ENCODE measurements at places on chromosomes 1 and 21.

DNA sequence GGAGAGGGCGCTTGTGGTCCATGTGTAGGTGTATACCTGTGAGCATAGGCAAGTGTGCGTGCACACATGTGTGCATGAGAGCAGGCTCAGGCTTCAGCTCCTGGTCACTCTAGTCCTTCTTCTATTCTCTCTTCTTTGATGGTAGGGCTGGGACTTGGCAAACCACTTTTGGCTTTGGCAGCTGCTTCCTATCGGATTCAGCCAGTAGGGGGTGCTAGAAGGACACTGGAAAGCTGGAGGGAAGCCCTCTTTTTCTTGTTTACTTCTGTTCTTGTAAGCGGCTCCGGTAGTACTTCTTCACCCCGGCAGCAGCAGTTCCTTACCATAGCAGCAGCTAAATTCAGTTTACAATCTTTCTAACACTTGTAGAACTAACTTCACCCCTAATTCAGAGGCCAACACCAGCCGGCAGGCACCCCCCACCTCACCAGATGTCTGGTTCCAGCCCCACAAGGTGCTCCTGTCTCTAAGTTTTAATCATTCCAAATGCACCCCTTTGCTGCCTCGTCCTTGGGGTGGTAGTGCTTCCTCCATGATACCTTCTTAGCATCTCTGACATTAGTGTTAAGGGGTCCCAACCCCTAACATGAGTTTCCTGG, 25.1 kb downstream of the NENF start:
- no peak for DNase-seq

DNA sequence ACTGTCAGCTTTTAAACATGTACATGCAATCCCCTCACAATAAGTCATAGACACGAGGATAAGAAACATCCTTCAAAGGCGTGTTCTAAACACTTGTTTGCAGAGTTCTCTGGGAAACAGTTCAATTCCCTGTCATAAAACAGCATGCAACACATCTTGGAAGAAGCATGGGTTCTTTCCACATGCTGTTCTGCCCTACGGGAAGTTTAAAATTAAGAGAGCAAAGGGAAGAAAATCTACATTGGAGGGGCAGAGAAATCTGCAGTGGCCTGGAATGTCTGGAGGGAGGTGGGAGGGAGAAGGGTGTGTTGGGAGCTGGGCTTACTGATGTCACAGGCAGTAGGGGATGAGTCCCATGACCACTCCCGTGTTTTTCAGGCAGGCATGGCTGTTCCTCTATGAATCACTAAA, 98.3 kb upstream of the SLC2A1 start:
- DNase-seq, result no peak

DNA sequence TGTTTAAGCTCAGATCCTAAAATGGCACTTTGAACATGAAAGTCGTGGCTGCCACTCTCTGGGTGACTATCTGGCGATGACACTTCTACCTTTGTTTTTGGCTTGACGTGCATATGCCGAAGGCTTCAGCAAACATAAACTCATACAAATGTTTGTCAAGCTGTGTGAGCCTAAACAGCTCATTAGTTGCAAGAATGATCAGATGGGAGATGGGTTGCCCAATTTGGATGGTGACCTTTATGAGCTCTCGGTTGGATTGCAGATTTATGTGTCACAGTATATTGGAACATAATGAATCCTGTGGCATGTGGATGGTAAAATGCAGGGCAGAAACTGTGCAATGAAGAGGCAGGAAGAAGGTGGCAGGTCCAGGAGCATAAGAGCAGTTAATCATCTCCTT, 229.3 kb downstream of the DISC1 start:
- DNase-seq, result no peak

DNA sequence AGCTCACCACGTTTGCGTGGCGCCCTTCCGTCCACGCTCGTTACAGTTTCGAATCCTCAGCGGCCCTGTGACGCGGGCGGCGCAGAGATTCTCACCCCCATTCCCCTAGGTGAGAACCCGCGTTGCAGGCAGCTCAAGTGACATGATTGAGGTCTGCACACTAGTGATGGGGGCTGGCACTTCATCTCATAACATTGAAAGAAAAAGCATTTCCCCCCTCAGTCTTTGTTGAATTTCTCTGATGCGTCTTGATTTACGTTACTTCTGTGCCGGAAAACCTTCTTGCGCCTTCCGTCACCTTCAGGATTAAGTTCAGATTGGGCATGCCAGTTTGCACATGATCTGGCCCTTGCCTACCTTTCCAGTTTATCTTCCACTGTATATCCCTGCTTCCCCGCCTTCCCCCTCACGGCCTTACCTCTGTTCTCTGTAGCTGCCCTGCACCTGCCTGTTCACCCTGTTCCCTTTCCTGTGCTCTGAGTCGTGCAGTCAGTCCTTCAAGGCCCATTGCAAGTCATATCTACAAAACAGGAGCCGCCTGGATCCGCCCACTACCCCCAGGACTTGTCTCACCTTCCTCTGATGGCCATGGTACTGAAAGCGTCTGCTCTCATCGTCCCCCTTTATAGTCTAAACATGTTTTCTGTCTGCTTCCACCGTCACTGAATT, 1.1 kb downstream of the CTPS1 start:
- no peak for DNase-seq

GRCh38 chr21:27649323-27649722, 682.4 kb upstream of the ADAMTS5 start:
- DNase-seq, result no peak

DNA sequence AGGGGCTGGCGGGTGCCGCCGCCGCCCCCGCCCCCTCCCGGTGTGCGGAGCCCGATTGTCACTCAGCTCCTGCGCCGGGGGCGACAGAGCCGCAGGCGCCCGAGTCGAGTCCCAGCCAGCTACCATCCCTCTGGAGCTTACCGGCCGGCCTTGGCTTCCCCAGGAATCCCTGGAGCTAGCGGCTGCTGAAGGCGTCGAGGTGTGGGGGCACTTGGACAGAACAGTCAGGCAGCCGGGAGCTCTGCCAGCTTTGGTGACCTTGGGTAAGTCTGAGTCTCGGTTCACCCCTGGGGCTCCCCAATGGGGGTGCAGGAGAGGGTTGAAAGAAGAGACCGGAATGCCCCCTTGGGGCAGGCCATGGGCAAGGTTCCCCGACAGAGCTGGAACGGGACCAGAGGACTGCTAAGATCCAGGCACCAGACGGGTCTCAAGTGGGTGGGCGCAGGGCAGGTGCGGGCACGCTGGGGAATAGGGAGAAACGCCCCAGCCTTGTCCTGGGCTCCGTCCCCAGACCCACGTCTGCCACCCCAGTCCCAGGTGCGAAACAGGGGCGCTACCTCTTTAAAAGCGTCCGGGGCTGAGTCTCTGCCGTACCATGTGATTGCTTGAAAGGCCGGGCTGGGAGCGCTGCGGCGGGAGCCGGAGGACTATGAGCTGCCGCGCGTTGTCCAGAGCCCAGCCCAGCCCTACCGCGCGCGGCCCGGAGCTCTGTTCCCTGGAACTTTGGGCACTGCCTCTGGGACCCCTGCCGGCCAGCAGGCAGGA, at the start of gene ADORA1:
ADORA1 (plus strand) TSS at position 61 of the 765 bp plus-strand sequence. CDS start 1,116 bp downstream, outside the sequence.
- no peak for DNase-seq

- DNase-seq, result no peak
Observed at GRCh38 chr1:1068517-1069055, 5.5 kb downstream of the RNF223 start.

- DNase-seq, result no peak
Observed at GRCh38 chr1:110114784-110115183, 2.5 kb downstream of the UBL4B start.

DNA sequence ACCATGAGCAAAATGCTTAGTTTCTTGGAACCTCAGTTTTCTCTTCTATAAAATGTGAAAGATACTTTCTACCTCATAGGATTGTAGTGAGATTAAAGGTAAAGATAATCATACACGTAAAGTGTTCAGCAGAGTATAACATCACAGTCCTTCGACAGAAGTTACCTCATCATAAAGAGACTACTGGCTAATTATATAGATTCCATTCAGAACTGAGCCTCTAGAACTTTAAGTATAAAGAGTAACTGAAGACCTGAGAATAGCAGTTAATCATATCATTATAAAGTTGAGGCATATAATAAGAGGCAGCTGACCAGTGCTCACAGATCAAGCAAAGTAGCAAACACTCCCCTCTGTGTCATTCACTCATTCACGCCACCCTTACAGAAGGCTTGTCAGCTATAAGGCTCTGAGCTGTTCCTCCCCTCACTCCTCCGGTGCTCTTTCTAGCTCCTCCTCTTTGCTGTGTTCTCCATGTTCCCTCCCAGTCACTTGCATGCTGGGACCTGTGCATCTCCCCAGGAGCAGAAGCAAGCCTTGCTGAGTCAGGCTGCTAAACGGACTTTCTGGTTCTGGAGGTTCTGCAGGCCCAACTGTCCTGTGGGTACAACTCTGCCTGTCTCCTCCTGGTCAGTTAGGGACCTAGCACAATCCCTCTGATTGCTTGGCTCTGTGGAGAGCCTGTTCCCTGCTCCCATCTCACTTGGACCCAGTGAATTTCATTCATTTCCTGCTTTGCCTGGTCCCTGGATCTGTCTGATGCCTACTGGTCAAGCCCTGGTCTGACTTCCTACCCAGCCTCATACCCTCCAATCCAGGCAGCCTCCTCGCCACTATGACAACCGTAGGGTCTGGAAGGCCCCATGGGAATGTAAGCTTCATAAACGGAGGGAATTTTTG, 28.3 kb upstream of the LY9 start:
- DNase-seq, result no peak

DNA sequence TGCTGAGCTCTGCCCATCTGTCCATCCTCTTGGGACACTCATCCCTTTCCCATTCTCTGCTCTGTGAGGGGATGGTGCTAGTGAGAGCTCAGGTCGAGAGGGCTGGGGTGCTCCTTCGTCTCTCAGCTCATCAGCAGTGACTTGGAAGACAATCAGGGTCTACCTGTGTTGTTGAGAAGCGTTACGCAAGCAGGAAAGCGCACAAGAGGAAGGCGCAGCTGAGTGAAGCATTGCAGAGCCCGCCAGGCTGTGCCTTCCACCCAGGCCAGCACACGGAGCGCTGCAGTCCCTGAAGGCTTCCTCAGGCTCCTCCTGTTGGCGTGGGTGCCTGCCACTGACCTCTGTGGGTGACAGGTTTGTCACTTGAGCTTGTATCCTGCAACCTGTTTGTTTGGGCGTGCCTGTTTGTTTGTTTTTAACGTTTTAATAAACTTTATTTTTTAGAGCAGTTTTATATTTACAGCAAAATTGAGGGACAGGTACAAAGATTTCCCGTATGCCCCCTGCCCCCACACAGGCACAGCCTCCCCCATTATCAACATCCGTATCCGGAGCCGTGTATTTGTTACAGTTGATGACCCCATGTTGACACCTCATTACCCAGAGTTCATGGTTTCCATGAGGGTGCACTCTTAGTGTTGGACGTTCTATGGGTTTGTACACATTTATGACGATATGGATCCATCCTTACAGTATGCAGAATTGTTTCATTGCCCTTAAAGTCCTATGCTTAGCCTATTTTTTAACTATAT, 36.7 kb downstream of the ADARB1 start:
- DNase-seq, result no peak

GRCh38 chr1:168202941-168203654, 22.7 kb upstream of the SFT2D2 start:
- DNase-seq, result no peak

Data from cortex of kidney (tissue), 1 donor.